Right hindlimb (tissue), 1 donor: ENCODE measurements at places on chromosomes 2 and 18.
A peak's percentile ranks its signal among the peaks of the same experiment; 100 is the strongest.

- DNase-seq: no peak
Observed at GRCh38 chr2:65113229-65113628, 16.7 kb downstream of the RAB1A start.

- no peak for DNase-seq
Observed at GRCh38 chr2:61928826-61929461, 23.5 kb downstream of the COMMD1 start.

- no peak for DNase-seq
Observed at GRCh38 chr2:233775414-233775813, 2.7 kb upstream of the MROH2A start.

GRCh38 chr2:119523952-119524694 is at the start of gene SCTR:
TSS of gene SCTR (minus strand) at chr2:119524483. CDS start at chr2:119524226, 257 bp downstream.
- no peak for DNase-seq

- no peak for DNase-seq
Observed at GRCh38 chr18:78363556-78364387, 615.8 kb upstream of the SALL3 start.

DNA sequence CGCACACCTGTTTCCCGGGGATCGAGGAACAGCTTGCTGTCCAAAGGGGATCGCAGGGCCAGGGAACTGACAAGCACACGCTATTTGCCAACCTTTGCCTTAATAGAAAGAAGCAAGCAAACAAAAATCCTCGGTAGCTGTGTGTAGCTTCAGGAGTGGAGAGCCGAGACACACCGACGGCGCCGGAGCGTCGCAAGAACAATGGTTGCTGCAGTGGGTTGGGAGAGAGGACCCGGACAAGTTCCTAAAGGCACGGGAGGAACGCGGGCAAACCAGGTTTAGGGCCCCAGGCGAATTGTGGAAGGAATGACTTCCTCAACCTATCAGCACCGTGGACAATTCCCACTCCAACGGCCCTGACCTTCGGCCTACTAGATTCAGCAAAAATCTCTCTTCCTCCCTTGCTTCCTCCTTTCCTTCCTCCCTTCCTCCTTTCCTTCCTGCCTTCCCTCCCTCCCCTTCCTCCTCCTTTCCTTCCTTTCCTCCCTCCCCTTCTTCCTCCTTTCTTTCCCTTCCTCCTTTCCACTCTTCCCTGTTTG is 4.9 kb upstream of the NEUROD1 start:
- no peak for DNase-seq

DNA sequence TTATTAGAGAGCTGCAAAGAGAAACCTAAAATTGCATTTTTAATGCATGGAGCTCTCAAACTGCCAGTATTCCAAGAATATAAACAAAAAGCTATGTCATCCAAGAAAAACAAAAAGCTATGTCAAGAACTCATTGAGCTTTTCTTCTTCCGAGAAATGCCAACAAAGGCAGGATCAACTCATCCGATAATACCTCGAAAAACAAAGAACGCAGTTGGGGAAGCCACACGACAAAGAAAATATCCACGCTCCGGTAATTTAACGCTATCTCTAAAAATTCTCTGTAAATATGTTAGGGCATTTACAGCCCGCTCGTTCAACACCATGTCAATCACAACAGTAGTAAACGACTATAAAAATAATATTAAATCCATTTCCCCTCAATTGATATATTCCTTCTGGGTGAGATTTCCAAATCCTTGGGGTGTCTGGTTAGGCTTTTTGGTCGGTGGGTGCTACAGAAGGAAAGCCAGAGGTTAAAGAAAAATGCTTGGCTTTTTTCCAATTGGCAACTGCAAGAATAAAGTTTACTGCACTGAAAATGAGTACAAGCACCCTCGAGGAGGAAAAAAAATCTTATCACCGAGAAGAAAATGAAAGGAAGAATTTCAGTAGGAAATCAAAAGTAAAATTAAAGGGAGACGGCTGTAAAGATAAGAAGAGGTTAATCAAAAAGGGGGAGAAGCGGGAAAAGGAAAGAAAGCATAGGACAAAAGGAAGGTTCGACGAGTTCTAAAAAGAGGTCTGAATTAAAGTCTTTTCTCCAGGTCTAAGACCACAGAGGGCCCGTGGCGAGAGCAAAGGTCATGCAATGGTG is 856 bp downstream of the TIA1 start:
- no peak for DNase-seq

- no peak for DNase-seq
Observed at GRCh38 chr2:10172033-10172871, 49.7 kb downstream of the RRM2 start.

GRCh38 chr2:144411473-144411872 is 108.4 kb downstream of the ZEB2 start:
- no peak for DNase-seq

- no peak for DNase-seq
Observed at GRCh38 chr2:239586651-239587310, 186.0 kb upstream of the HDAC4 start.

GRCh38 chr2:172693529-172694455 is 41.9 kb upstream of the RAPGEF4 start:
- no peak for DNase-seq

GRCh38 chr2:45809205-45809604 is 157.7 kb downstream of the PRKCE start:
- no peak for DNase-seq

- DNase-seq: no peak
Observed at GRCh38 chr2:190718652-190719526, 70.0 kb downstream of the NAB1 start.

GRCh38 chr2:181106229-181106628 is 125.8 kb downstream of the UBE2E3 start:
- DNase-seq: no peak

- no peak for DNase-seq
Observed at GRCh38 chr2:49754381-49754780, 600.1 kb upstream of the FSHR start.

DNA sequence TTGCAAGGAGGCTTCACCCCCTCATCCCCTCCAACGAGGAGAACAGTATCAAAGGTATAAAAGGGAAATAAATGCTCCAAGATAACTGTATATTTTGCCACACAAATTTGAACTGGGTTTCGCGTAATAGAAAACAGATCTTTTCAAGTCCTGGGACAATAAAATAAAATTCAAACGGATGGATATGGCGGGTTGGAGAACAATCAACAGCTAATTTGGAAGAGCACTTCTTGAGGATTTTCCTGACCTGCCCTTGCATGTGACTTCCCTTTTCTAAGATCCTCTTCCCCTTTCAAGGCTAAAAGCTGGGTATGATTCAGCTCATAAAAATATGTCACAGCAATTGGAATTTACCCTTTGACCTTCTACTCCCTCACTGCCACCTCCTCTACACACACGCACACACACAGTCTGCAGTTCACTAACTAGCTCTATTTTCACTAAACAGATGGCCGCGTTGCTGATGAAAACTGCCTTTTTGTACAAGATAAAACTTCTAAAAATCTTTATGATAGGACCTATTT is 386.9 kb downstream of the FIGN start:
- no peak for DNase-seq

- peak; percentile 24 for DNase-seq
Observed at GRCh38 chr2:182642328-182642727, 73.7 kb upstream of the DNAJC10 start.

DNA sequence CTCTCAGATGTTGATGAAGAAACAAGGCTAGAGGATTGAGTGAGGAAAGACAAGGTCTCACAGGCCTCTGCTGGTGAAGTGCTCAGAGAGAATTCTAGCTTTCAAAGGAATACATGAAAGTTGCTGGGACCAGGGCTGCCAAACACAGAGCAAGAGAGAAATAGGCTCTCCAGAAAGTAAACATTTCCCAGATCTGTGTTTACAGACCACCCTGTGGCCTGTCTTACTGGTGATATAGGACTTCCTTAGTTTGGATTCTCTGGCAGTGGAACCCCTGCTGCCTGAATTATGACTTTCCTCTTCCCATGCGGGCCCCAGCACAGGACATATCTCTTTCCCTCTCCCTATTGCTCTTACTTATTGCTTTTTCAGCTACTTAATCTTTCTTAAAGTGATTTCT is 64.5 kb downstream of the TACR1 start:
- no peak for DNase-seq

- no peak for DNase-seq
Observed at GRCh38 chr2:10330700-10331026, 28.0 kb downstream of the HPCAL1 start.

- no peak for DNase-seq
Observed at GRCh38 chr2:138324068-138324771, 177.3 kb upstream of the SPOPL start.

DNA sequence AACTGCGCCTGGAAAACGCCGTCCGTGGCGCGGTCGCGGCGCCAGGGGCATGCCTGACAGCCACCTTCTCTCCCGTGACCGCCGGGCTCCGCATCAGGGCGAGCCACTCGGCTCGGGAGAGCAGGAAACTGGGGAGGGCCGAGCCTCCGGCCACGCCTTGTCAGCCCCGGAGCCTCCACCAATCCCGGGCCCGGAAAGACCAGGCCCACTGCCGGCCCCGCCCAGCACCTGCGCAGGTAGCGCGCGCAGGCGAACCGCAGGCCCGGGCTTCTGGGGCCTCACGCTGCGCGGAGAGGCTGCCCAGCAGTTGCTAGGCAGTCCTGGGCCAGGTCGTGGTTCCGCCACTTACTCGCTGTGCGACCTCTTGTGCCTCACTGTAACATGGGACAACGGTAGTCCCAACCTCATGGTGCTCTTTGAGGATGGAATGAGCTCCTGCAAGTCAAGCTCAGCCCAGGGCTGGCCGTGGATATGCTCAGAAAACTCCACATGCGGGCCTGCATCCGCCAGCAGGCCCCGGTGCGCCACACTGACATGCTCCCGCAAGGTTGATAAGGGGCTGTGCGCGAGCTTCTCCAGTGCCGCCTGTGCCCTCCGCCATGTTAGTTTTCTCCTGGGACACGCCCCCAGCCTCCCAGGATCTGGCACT is 97.1 kb downstream of the INHBB start:
- no peak for DNase-seq

DNA sequence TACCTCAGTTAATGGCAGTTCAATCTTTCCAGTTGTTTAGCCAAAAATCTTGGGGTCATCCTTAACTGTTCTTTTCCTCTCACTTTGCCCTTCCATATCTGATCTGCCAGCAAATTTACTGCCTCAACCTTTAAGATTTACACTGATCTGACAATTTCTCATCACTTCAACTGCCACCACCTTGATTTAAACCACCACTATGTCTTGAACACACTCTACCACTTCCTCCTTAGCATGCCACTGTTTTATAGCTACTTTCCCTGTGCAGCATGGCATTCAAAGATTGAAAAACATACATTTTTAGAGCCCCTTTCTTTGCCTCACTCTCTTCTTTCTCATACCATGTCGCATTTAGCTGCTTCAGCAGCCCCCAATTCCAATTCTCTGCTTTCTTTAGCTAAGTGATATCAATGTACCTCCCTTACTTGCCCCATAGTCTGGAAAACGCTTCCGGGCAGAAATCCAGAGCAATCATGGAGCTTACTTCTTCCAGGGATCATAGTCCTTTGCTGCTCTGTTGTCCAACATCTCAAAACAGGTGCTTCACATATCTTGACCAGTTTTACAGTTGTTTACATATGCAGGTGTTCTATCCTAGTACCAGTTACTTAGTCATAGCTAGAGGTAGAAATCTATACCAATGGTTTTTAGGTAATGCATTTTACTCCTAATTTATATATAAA is 10.9 kb downstream of the PGAP1 start:
- no peak for DNase-seq

- no peak for DNase-seq
Observed at GRCh38 chr2:225064362-225064761, 22.1 kb upstream of the DOCK10 start.

GRCh38 chr2:197515315-197515738 is 539 bp upstream of the MOB4 start:
- DNase-seq: no peak

- DNase-seq: no peak
Observed at GRCh38 chr2:173223871-173224270, 130.8 kb upstream of the CDCA7 start.

DNA sequence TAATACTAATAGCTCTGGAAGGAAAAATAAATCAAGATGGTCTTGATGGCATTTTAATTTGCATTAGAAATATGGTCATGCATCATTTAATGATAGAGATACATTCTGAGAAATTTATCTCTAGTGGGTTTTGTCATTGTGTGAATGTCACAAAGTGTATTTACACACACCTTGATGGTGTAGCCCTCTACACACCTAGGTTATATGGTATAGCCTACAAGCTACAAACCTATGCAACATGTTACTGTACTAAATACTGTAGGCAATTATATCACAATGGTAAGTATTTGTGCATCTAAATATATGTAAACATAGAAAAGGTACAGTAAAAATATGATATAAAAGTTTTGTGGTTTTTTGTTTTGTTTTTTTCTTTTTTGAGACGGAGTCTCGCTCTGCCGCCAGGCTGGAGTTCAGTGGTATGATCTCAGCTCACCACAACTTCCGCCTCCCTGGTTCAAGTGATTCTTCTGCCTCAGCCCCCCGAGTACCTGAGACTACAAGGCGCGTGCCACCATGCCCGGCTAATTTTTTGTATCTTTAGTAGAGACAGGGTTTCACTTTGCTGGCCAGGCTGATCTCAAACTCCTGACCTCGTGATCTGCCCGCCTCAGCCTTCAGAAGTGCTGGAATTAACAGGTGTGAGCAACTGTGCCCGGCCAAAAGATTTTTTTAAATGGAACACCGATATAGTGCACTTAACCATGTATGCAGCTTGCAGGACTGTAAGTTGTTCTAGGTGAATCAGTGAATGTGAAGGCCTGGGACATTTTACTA is 83.7 kb upstream of the UBXN4 start:
- DNase-seq: no peak

GRCh38 chr18:72201032-72201431 is 343.1 kb downstream of the CBLN2 start:
- no peak for DNase-seq

- no peak for DNase-seq
Observed at GRCh38 chr2:207727261-207727660, 15.8 kb downstream of the CCNYL1 start.

DNA sequence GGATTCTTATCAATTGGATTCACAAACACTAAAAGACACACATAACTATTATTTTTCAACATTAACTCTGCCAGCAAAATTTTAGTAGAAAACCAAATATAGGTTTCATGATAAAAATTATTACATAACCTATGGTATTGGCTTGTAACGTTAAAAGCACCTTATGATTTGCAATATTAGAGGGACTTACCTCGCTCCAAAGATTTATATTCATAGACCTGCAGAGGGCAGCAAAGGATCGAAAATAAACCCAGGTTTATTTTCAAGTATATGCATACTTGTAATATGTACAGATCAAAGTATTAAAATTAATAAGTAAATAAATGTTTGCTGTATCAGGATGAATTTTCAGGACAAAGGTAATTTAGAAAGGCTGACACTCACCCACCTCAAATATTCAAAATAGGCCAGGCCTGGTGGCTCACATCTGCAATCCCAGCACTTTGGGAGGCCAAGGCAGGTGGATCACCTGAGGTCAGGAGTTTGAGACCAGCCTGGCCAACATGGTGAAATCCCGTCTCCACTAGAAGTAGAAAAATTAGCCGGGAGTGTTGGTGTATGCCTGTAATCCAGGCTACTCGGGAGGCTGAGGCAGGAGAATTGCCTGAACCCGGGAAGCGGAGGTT is 45.3 kb downstream of the LRPPRC start:
- DNase-seq: no peak

GRCh38 chr18:8828798-8829197 is 123.4 kb downstream of the MTCL1 start:
- no peak for DNase-seq

- no peak for DNase-seq
Observed at GRCh38 chr18:52537261-52537660, 197.3 kb downstream of the DCC start.
